MCF 10A (cell line): ENCODE measurements at places on chromosomes 12 and 14.

- H3K36me3 ChIP-seq: no peaks in the 10 kb centered on the region
- H3K4me3 ChIP-seq: no peak overlapping the region
- H3K27ac ChIP-seq: no peak overlapping the region
- no peaks in the 10 kb centered on the region for H3K4me1 ChIP-seq
- H3K27me3 ChIP-seq: no peaks in the 10 kb centered on the region
- DNase-seq: peak; percentile 65
Observed at GRCh38 chr14:63770187-63770807, 42.4 kb upstream of the SGPP1 start.

DNA sequence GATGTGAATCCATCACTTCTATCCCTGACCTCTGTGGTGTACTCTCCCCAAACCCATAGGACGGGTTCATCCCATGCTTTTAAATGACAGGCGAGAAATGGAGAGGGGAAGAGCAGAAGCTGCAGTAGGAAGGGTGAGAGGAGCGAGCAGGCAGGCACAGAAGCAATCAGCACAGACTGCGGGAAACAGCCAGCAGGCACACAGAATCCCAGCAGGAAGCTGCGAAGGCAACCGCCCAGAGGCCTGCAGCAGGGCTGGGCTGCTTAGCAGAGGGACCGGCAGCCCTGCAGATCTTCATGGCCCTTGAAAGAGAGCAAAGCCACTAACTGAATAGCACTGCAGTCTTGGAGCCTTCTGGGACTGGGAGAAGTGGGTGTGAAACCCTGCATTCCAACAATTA, 287.0 kb upstream of the FKBP4 start:
- no peak overlapping the region for H3K4me3 ChIP-seq
- DNase-seq: no peak
- H3K4me1 ChIP-seq: no peaks in the 10 kb centered on the region
- H3K36me3 ChIP-seq: no peaks in the 10 kb centered on the region

DNA sequence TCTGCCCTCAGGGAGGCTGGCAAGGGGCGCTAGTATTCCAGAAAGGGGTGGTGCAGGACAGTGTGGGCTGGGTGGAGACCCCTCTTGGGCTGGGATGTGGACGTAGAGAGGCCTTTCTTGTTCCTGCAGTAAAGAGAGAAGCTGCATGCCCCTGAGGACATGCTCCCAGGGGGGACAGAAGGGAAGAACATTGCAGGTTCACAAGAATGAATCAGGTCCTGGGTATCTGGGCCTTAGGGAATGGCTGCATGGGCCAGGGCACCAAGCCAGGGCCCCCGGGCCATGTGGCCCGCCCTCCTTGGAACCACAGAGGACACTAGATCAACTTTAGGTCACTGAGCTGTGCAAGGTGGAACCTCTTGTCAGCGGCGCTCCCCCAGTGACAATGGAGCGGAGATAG, 51.8 kb downstream of the ZNF664 start:
- DNase-seq: no peak
- H3K4me1 ChIP-seq: peaks cover 23% of the 10 kb centered on the region
- no peaks in the 10 kb centered on the region for H3K36me3 ChIP-seq
- no peak overlapping the region for H3K27ac ChIP-seq

- H3K27ac ChIP-seq: no peak overlapping the region
- no peaks in the 10 kb centered on the region for H3K36me3 ChIP-seq
- no peaks in the 10 kb centered on the region for H3K27me3 ChIP-seq
- H3K4me1 ChIP-seq: no peaks in the 10 kb centered on the region
- H3K4me3 ChIP-seq: no peak overlapping the region
- no peak for DNase-seq
Observed at GRCh38 chr12:93654421-93654820, 22.8 kb upstream of the CRADD start.

- DNase-seq: peak; percentile 17
- no peaks in the 10 kb centered on the region for H3K27me3 ChIP-seq
- H3K4me3 ChIP-seq: peak overlapping the region; percentile 96
- peaks cover 5% of the 10 kb centered on the region for H3K36me3 ChIP-seq
Observed at GRCh38 chr12:69241438-69242092, 2.2 kb downstream of the CPSF6 start.

GRCh38 chr14:77622366-77622961, 6.0 kb upstream of the SPTLC2 start:
- no peaks in the 10 kb centered on the region for H3K4me1 ChIP-seq
- no peak overlapping the region for H3K27ac ChIP-seq
- H3K27me3 ChIP-seq: no peaks in the 10 kb centered on the region
- no peaks in the 10 kb centered on the region for H3K36me3 ChIP-seq
- DNase-seq: peak; percentile 43

- no peaks in the 10 kb centered on the region for H3K27me3 ChIP-seq
- no peak for DNase-seq
- H3K27ac ChIP-seq: no peak overlapping the region
Observed at GRCh38 chr12:103144278-103144677, 186.8 kb downstream of the ASCL1 start.

DNA sequence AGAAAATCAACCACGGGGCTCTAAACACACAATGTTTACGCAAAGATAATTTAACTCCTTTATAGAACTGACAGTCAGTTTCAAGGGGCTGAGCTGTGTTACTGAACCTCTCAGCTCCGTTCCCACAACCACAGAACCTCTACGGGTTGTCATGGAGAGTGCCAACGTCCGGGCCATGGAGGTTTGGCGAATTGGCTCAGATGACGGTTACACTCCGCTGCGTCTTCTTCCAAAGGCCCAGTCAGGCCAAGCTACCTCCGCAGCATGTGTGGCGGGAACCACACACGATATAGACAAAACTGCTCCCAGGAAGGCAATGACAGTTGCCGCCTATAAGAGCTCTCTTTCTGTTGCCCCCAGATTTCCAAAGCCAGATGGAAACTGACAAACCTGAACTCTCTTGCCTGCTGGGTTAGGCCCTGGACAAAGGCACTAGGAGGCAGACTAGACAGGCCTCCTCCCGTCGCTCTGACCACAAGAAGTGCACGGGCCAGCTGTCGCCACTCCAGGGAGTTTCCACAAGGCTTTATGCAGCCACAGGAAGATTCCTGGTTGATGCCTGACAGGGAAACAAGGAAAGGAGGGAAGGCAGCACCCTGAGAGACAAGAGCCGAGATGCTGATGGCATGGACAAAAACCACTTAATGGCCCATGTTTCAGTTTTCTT, 30.3 kb downstream of the CCDC88C start:
- DNase-seq: no peak
- no peaks in the 10 kb centered on the region for H3K27me3 ChIP-seq
- H3K4me1 ChIP-seq: peaks cover 5% of the 10 kb centered on the region
- H3K4me3 ChIP-seq: no peak overlapping the region
